ENCODE measurements at places on chromosomes 2 and 18. TPM values are rescaled to one million over a fixed set of nuclear protein-coding genes. Genes with fewer than 3 reads are reported as not detected.

The TMEM17 gene
- 2.2 TPM for total RNA-seq

The TNFAIP6 gene
- total RNA-seq = not detected

The NAT8 gene
- total RNA-seq = not detected

The RUFY4 gene
- total RNA-seq = 0.29 TPM

The CCBE1 gene
- total RNA-seq = 3.3 TPM

The SOX11 gene
- not detected for total RNA-seq

The PUS10 gene
- total RNA-seq = 7.8 TPM

The SETBP1 gene
- total RNA-seq = 9.3 TPM

The ALPP gene
- total RNA-seq = not detected

The MOGAT1 gene
- not detected for total RNA-seq

The TEX44 gene
- not detected for total RNA-seq

The CIB4 gene
- not detected for total RNA-seq

The PLEKHH2 gene
- total RNA-seq = 0.33 TPM

The CFAP65 gene
- not detected for total RNA-seq

The SERPINB10 gene
- not detected for total RNA-seq

The TTR gene
- not detected for total RNA-seq

The CHRNG gene
- not detected for total RNA-seq

The EML6 gene
- 0.65 TPM for total RNA-seq

The ST8SIA5 gene
- not detected for total RNA-seq

The ABCA12 gene
- 0.10 TPM for total RNA-seq

The CABYR gene
- 4.1 TPM for total RNA-seq

The RAB27B gene
- total RNA-seq = 0.10 TPM

The KCNG3 gene
- total RNA-seq = under 0.01 TPM

The DPP4 gene
- total RNA-seq = 16.0 TPM

The CDKL4 gene
- total RNA-seq = 0.98 TPM

The ESPNL gene
- total RNA-seq = not detected

The INHBB gene
- 6.9 TPM for total RNA-seq

The REEP1 gene
- total RNA-seq = 0.98 TPM

The SNTG2 gene
- not detected for total RNA-seq

The CELF4 gene
- not detected for total RNA-seq

The MALL gene
- 130 TPM for total RNA-seq

The PSMA8 gene
- total RNA-seq = not detected
